ENCODE measurements at places on chromosomes 1 and 21. TPM values are rescaled to one million over a fixed set of nuclear protein-coding genes. Genes with fewer than 3 reads are reported as not detected.
A peak's percentile ranks its signal among the peaks of the same experiment; 100 is the strongest.

HES3 gene
- total RNA-seq = not detected

GRIK1 gene
- not detected for total RNA-seq

MUL1 gene
- 31.3 TPM for total RNA-seq

KPRP gene
- 0.78 TPM for total RNA-seq

SSBP3 gene
- total RNA-seq = 12.7 TPM

OR2L8 gene
- not detected for total RNA-seq

RPS27 gene
- 3,292 TPM for total RNA-seq

OR2G6 gene
- not detected for total RNA-seq

RAB42 gene
- 1.5 TPM for total RNA-seq

COL11A1 gene
- total RNA-seq = 0.71 TPM

- DNase-seq = no peak
These were observed 32.4 kb upstream of the BMP8A start for GRCh38 chr1:39458991-39459390.

- no peak for DNase-seq
These were observed 98.0 kb downstream of the FGGY start for GRCh38 chr1:59394706-59395425.

GRCh38 chr1:221012120-221012519, 132.9 kb downstream of the HLX start:
- no peak for DNase-seq

GRCh38 chr1:180265201-180265600, 35.1 kb downstream of the LHX4 start:
- no peak for DNase-seq

DNA sequence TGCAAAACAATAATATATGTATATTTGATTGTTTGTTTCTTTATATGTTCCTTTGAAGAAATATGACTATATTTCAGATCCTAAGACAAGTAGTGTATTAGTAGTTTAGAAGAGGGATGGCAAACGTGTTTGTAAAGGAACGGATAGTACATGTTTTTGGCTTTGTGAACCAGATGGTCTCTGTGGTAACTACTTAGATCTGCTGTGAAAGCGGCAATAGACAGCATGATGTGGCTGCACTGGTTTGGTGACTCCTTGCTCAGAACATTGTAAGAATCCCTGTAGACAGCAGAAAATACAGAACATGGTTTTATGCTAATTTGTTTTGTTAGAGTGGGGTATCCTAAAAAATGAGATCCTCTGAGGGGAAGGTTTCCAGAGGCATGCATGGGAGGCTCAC, 3.1 kb downstream of the ACADM start:
- no peak for DNase-seq

DNA sequence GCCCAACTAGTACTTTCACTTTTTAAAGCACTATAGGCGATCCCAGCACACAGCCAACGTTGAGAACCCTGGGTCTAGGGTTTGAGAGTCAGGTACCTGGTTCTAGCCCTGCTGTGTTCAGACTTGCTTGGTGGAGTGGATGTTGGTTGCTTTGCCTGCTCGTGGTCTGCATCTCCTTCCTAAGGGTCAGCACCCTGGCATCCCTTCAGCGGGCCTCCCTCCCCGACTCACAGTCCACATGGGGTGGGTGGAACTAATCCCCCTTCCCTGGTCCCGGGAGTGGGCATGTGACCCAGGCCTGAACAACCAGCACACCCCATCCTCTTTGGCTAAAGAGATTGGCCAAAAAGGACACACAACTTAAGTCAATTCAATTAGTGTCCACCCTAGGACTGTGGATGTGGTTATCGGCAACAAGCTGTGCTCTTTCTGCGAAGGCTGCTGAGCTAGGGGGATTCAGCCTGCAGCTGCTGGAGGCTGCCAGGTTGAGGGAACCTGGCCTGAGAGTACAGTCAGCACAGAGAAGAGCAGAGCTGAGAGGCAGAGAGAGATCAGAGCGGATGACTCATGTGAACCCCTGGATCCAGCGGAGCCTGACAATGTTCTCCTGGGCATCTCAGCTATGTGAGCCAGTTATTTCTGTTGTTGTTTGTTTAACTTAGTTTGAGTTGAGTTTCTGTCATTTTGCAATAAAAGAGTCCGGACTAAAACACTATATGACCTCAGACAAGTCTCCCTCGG, 138.9 kb downstream of the ACTL8 start:
- no peak for DNase-seq

- DNase-seq = no peak
These were observed 25.6 kb downstream of the SLX9 start for GRCh38 chr21:44965251-44966022.

GRCh38 chr1:183896466-183897048, 91.6 kb downstream of the RGL1 start:
- DNase-seq = no peak

- no peak for DNase-seq
These were observed 53.3 kb upstream of the PRRC2C start for GRCh38 chr1:171431994-171432393.

GRCh38 chr1:183281039-183281438, 95.0 kb downstream of the LAMC2 start:
- DNase-seq = peak; percentile 55

- DNase-seq = no peak
These were observed 464.8 kb upstream of the BRINP3 start for GRCh38 chr1:190942475-190942874.

DNA sequence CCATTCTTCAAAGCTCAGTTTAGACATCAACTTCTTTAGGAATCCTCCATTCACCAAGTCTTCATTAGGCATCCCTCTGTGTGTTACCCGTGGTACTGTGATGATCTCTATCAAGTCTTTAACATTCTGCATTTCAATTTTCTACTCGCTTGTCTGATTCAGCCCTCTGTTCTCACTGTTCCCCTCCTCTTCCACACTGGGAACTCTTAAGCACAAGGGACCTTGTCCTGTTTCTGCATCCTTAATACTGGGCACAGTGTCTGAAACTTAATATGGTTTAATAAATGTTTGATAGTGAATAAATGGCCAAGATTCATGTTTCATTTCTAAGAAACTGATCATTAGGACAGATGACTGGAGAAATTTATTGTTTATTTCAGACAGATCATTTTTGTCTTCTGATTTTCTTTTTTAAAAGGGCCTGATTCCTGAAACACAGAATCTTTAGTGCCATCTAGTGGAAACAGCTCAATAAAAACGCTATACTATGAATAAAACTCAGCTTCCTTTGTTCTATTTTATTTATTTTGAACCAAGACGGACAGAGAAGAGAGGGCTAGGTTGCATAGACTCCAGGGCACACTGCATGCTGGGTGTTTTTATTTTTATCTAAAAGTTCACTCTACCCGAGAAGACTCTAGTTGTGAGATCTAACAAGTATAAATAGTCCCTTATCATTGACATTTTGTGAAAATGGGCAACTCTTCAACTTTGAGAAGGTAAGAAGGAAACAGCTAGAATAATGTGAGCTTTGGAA, 7.0 kb upstream of the TRIM45 start:
- peak; percentile 17 for DNase-seq

DNA sequence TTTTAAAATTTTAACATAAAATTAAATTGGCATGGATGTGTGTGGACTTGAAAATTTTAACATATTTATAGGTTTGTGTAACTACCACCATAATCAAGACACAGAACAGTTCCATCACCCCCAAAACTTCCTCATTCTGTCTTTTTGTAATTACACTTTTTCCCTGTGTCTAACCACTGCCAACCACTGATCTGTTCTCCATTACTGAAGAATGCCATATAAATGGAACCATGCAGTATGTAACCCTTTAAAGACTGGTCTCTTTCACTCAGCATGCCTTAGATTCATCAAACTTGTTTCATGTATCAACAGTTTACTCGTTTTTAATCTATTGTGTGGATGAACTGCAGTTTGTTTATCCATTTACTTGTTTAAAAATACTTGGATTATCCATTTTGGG, 13.0 kb upstream of the AHCYL1 start:
- DNase-seq = no peak

GRCh38 chr1:32724678-32725614, 22.4 kb upstream of the SYNC start:
- peak; percentile 78 for DNase-seq

DNA sequence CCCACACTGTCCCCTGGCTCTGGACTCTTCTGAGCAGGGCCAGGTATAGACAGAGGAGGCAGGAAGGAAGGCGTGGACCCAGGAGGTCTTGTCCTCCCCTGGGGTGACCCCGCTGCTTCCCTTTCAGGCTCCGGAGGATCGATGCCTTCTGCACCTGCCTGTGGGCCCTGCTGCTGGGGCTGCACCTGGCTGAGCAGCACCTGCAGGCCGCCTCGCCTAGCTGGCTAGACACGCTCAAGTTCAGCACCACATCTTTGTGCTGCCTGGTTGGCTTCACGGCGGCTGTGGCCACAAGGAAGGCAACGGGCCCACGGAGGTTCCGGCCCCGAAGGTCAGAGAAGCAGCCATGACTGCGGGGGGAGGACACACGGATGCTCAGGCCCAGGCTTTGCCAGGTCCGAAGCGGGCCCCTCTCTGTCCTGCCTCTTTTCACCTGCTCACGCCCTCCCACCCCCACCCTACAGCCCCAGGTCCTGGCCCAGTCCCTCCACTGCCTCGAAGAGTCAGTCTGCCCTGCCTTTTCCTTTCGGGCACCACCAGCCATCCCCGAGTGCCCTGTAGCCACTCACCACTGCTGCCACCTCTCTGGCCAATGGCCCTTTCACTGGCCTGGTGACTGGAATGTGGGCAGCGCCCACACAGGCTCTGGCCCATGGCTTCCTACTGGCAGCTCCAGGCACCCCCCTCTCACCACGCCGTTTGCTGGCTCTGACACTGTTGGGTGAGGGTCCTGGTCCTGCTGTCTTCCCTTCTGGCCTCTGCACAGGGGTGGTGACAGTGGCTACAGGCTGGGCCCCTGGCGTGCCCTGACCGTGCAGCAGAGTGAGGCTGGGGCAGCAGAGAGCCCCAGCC, 13.5 kb downstream of the TMEM201 start:
- DNase-seq = no peak

- no peak for DNase-seq
These were observed 150.8 kb downstream of the VPS13D start for GRCh38 chr1:12380326-12381249.

DNA sequence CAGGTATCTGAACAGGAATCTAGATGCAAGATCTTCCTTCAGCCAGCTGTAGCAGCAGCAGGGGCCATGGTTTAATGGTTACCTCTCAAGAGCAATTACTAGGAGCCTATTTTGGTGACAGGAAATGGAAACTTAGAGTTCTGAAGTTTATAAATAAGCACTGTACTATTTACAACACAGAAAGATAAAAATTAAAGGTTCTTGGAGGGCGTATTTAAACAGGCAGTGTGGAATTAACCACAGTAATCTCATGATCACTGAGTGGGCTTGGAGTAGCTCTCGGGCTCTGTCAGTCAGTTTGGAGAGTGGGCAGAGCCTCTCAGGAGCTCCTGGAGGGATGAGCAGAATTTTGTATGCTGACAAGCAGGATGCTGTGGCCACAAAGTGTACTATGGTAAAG, 10.2 kb upstream of the FCRL5 start:
- no peak for DNase-seq

GRCh38 chr1:58765006-58765405, 18.8 kb downstream of the JUN start:
- DNase-seq = no peak

- no peak for DNase-seq
These were observed 62.2 kb downstream of the S100B start for GRCh38 chr21:46542588-46543124.

GRCh38 chr1:40140211-40140973, 20.8 kb upstream of the RLF start:
- DNase-seq = no peak

All from foreskin keratinocyte (primary cell).